ENCODE measurements at places on chromosomes 1 and 21.

GRCh38 chr1:244406337-244406736 lies 45.4 kb downstream of the ADSS2 start:
- no peak for DNase-seq

- DNase-seq = no peak
Measured at GRCh38 chr1:29698626-29699025, 462.3 kb downstream of the PTPRU start.

- DNase-seq = no peak
Measured at GRCh38 chr1:162370161-162370560, 6.5 kb downstream of the SPATA46 start.

- DNase-seq = no peak
Measured at GRCh38 chr1:9326596-9326995, 33.9 kb downstream of the SPSB1 start.

GRCh38 chr21:43854773-43855633 lies 10.0 kb upstream of the AGPAT3 start:
- DNase-seq = no peak

DNA sequence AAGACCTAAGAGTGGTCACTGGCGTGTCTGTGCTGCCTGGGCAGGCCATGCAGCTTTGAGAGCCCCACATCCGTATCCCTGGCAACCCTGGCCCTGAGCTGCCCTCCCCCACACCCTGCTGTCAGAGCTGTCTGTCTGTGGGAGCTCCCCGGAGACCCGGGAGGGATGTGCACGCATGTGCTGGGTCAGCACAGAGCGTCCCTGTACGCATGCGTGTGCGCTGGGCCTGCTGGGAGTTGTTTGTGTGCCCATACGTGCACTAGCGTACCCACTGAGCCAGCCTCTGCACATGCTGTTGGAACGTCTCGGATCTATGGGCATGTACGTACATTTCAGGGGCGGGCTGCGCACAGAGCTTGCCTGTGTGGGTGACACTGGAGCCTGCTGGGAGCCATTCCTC lies 89.3 kb downstream of the EPHB2 start:
- no peak for DNase-seq

- DNase-seq = no peak
Measured at GRCh38 chr21:46168238-46168637, 12.9 kb upstream of the FTCD start.

GRCh38 chr1:110291241-110292030 lies 47.7 kb upstream of the RBM15 start:
- no peak for DNase-seq
